ENCODE measurements at places on chromosomes 13 and 19.

- DNase-seq, result no peak
These were observed 80.6 kb upstream of the CLDN10 start for GRCh38 chr13:95471960-95472359.

DNA sequence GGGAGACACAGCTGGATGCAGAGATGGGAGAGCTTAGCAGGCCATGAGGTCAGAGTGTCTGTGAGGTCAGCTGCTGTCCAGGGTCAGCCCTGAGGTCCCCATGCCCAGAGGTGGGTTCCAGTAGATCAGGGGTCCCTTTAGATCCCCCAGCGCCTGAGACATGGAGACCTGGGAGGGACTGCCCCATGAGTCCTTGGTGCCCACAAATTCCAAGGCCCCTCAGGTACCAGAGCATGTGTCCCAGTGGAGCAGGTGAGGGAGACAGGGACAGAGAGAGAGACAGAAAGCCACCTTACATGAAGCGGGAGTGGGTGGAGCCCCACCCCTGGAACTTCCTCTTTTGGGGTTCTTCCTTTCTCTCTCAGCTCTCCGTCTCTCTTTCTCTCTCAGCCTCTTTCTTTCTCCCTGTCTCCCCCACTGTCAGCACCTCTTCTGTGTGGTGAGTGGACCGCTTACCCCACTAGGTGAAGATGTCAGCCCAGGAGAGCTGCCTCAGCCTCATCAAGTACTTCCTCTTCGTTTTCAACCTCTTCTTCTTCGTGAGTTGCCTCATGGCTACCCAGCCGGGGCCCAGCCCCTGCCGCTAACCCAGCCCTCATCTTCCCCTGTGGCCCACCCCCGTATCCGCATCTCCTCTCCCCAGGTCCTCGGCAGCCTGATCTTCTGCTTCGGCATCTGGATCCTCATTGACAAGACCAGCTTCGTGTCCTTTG, at the start of gene CD37:
TSS of gene CD37 (plus strand) at position 336 of the 713 bp plus-strand sequence. CDS start at position 471, 135 bp downstream.
- no peak for DNase-seq

DNA sequence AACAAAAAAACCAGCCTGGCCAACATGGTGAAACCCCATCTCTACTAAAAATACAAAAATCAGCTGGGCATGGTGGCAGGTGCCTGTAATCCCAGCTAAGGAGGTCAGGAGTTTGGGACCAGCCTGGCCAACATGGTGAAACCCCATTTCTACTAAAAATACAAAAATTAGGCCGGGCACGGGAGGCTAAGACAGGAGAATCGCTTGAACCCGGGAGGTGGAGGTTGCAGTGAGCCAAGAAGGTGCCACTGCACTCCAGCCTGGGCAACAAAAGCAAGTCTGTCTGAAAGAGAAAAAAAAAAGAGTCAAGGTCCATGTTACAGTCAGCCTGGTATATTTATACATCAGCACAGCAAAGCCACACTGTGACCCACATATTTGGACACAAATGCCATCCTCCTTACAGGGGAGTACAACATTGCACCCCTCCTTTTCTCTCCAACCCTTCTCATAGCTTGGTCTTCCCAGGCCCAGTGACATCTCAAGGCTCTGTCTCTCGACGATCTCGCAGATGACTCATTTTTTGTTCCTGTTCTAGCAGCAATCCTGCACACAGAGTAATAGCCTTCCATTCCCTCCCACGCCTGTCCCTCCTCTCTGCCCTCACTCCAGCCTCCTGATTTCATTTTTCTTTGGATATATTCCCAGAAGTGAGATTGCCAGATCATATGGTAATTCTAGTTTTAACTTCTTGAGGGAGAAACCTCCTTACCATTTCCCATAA, 21.0 kb upstream of the DPP9 start:
- DNase-seq, result no peak

DNA sequence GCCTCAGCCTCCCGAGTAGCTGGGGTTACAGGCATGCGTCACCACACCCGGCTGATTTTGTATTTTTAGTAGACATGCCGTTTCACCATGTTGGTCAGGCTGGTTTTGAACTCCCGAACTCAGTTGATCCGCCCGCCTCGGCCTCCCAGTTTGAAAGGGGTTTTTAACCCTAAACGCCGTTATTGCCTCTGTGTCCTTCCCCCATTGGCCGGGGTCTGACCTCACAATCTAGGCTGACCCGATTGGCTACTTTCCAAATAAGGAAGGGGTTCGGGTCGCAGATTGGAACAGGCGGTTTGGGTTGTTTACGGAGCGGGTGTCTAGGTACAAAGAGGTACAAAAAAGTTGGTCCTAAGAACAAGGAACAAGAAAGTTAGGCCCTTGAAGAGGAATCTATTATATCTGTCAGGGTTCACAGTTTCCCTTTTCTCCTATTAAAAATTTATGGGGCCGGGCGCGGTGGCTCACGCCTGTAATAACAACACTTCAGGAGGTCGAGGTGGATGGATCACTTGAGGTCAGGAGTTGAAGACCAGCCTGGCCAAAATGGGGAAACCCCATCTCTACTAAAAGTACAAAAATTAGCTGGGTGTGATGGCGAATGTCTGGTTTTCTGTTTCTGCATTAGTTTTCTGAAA, 1.0 kb downstream of the ZNF253 start:
- DNase-seq, result peak; percentile 75

- DNase-seq, result no peak
These were observed 20.7 kb downstream of the COLGALT1 start for GRCh38 chr19:17575871-17576757.

GRCh38 chr19:8500158-8500557, 2.3 kb downstream of the PRAM1 start:
- no peak for DNase-seq

- DNase-seq, result no peak
These were observed 33.2 kb upstream of the CASP14 start for GRCh38 chr19:15015946-15016542.

GRCh38 chr19:36267061-36267845, 52.3 kb downstream of the ZNF146 start:
- DNase-seq, result no peak

DNA sequence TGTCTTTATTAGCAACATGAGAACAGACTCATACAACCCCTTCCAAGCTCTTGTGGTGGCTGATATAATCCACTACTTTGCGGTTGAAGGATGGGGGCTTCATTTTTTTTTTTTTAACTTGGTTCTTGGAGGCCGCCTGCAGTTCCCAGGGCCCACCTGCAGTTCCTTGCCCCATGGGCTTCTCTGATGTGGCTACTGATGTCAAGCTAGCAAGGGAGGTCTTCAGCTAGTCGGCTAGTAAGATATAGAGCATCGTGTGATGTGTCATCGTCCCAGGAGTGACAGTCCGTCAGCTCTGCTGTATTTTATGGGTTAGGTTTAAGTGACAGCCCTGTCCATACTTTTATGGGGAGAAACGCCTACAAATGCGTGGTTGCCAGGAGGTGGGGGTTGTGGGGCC, 26.1 kb downstream of the UHRF1 start:
- no peak for DNase-seq

DNA sequence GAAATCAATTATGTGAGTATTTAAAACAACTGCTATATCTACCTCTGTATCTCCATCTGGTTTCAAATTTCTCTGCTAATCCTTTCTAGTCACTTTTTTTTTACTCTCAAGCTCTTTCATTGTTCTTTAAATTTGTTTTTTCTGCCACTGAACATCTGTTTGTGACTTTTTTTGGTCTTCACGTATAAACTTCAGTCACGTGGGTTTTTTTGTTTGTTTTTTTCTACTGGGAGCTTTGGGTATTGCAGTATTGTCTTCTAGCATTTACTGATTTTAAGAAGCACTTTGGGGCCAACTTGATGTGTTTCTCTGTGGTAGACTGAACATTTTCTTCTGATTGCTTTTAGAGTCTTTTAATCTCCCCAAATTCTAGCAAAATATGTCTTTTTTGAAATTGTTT, 262.6 kb upstream of the RXFP2 start:
- DNase-seq, result no peak

DNA sequence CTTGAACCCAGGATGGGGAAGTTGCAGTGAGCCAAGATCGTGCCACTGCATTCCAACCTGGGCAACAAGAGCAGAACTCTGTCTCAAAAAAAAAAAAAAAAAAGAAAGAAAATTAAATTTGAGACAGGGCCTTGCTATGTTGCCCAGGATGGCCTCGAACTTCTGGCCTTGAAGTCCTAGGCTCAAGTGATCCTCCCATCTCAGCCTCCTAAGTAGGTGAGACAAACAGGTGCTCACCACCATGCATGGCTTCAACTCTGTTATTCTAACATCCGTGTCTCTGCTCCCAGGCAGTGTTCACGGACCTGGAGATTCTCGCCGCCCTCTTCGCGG, 40.3 kb downstream of the PDE4A start:
- DNase-seq, result no peak

- DNase-seq, result peak; percentile 58
These were observed 434 bp upstream of the FNDC3A start for GRCh38 chr13:48975101-48975855.

DNA sequence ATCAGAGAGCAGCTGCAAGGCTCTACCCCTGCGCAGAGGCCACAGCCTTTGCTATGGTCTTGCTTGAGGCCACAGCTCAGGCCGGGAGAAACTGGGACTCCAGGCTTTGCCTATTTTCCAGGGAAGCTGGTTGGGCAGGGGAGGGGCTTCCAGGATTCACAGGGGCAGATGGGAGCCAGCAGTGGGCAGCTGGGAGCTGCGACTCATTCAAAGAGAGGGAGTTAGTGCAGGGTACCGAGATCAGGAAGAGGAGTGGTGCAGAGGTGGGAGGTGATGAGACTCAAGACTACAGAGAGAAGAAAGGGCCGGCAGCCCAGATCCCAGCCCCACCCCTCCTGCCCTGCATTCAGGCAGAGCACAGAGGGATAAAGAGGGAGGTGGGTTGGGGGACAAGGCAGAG, 12.1 kb downstream of the ADGRE5 start:
- DNase-seq, result no peak

GRCh38 chr19:52527956-52528351, 486 bp downstream of the ZNF808 start:
- no peak for DNase-seq

DNA sequence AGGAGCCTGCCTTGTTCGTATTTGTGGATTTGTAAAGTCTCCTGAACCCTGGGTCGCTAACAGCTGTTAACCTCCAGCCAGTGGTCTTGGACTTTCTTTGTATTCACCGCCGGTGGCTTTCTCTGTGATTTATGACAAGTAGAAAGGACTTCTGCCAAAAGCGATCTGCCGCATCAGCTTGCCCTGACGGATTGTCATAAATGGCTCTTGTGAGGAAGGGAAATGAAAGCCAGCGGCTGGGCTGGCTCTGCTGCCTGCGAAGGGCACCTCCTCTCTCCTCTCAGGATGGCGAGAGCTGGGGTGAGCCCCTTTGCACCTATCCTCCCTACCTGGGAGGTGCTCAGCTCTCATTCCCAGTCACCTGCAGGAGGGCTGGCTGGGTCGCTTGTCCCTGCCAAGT, 25.6 kb downstream of the DHRS12 start:
- DNase-seq, result no peak

- DNase-seq, result no peak
These were observed 23.0 kb upstream of the NDFIP2 start for GRCh38 chr13:79457948-79458347.

DNA sequence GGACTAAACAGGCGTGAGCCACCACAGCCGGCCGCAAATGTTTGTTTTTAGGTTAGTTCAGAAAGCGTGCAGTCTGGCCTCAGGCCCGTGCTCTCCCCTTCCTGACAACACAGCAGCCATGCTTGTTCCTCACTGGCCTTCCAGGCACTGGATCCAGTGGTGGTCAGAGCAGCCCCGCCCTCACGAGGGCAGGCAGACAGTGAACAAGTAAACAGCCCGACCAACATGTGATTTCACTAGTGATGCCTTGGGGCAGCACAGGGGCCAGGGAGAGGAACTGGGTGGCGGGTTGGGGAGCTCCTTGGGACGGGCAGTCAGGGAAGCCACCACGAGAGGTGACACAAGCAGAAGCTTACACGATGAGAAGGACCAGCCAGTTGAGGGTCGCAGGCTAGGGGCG, 40.8 kb downstream of the CAPN12 start:
- DNase-seq, result no peak

DNA sequence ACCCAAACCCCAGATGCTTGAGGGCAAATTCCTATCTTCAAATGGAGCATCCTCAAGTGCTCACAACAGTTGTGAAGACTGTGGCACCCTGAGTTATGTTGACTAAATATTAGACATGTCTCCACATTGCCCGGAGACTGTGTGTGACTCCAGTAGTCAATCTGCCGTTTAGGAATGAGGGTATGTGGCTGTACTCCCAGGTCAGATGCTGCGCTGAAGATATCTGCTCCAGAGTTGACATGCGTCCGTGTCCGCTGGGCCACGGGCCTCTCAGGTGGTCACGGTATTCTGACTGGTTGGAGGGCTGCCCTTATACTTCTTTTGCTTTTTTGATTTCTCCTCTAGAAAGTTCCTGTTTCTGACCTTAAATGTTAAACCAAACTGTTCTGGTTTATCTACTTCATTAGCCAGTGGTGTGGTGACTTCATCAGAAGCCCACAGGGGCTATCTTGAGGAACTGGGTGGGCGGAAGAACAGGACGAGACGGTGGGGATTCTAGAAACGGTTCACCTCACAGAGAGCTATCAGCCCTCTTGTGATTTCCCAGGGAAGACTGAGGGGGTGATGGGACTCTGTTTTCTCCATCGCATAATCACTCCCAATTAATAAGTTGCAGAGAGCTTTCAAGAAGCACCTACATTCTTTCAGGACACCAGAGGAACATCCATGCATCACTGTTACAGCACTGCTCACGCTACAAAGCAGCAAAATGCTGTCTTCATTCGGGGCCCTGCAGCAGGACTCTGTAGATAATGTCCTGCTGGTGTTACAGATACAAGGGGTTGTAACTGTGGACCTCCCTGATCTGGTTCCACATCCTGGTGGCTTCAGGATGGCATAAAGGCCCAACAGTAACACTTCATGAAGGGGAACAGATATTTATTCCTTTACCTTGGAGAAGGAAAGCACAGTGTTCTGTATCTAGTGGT, 1.3 kb upstream of the LCP1 start:
- no peak for DNase-seq

DNA sequence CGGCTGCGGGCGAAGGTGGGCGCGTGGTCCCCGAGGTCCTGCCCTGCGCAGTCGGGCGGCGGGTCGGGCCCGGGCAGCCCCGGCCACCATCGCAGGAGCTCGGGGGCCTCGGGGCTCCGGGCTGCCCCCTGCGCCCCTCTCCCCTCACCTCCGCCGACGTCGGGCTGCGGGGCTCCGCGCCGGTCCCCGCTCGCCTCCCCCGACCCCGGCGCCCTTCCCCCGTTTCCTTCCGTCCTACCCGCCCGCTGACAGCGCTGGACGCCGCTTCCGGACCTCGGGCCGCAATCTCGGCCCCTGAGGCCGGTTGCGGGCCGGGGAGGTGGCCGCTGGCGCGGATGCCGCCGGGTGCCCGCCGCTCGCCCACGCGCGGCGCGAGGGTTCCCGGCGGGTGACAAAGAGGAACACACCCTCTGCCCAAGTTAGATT, 720 bp downstream of the FARP1 start:
- peak; percentile 50 for DNase-seq

GRCh38 chr13:37187105-37187504, 81.6 kb upstream of the CSNK1A1L start:
- no peak for DNase-seq

DNA sequence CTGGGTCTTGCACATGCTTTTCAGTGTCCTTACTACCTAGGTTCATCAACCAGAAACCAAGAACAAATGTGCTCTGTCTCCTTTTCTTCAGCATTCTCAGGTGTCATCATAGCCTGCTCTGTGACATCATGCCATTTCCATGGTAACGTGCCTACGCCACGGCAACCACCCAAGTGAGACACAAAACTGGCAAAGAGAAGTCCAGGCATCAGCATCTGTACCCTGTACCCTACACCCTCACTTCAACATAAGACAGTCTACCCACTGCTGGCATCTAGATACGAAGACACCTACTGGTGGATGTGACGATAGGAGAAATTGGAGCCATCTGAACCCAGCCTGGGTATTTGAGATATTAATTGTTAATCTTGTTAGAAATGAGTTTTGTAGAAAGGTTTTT, 13.3 kb downstream of the ZC3H4 start:
- DNase-seq, result no peak

All from Peyer's patch (tissue), 4 donors.